Naive thymus-derived CD8-positive, alpha-beta T cell (primary cell): ENCODE measurements at places on chromosomes 5 and 9.
A peak's percentile ranks its signal among the peaks of the same experiment; 100 is the strongest.

DNA sequence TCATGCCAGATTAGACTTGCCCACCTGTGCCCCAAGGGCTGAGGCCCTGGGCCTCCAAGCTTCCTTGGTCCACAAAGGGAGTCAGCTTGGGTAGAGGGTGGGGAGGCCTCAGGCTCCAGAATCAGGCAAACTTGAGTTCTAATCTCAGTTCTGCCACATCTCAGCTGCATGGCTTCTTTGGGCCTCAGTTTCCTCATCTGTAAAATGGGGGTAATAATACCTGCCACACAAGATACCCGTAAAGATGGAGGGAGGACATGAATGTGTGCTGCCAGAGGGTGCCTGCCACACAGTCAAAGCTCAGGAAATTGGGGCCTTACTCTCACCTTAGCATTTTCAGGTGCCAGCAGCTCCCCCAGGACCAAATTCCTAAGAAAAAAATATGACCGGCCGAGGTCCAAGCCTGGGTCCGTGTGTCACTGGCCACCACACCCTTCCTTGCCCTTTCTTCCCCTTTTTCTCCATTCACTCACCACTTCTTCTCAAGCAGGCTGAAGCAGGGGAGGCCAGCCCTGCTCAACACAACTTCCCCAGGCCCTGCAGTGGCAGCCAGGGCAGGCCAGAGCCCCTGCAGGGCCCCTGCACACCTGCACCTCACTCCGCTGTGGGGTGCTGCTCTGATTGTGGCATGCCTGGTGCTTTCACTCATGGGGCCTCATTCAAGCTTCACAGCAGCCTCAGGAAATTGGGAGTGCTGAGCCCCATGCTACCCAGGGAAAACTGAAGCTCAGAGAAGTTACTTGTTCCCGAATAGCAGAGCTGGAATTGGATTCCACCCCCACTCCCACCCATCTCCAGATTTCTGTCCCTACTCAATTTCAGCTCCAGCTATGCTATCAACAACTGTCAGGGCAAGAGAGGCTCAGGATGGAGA lies 3.9 kb downstream of the RGS14 start:
- H3K4me3 ChIP-seq, result peak overlapping the region; percentile 88
- H3K36me3 ChIP-seq, result no peaks in the 10 kb centered on the region
- peaks cover 81% of the 10 kb centered on the region for H3K4me1 ChIP-seq
- H3K27me3 ChIP-seq, result no peaks in the 10 kb centered on the region
- no peak for DNase-seq

- no peak overlapping the region for H3K4me3 ChIP-seq
- H3K4me1 ChIP-seq, result peaks cover 2% of the 10 kb centered on the region
- no peak for DNase-seq
- H3K27me3 ChIP-seq, result peaks cover 36% of the 10 kb centered on the region
Observed at GRCh38 chr9:130263601-130264413, 1.8 kb upstream of the HMCN2 start.

- no peak overlapping the region for H3K27ac ChIP-seq
- no peaks in the 10 kb centered on the region for H3K36me3 ChIP-seq
- H3K4me1 ChIP-seq, result no peaks in the 10 kb centered on the region
- H3K4me3 ChIP-seq, result no peak overlapping the region
- DNase-seq, result no peak
- peaks cover 3% of the 10 kb centered on the region for H3K27me3 ChIP-seq
Observed at GRCh38 chr9:109861918-109862317, 81.9 kb downstream of the PALM2AKAP2 start.

DNA sequence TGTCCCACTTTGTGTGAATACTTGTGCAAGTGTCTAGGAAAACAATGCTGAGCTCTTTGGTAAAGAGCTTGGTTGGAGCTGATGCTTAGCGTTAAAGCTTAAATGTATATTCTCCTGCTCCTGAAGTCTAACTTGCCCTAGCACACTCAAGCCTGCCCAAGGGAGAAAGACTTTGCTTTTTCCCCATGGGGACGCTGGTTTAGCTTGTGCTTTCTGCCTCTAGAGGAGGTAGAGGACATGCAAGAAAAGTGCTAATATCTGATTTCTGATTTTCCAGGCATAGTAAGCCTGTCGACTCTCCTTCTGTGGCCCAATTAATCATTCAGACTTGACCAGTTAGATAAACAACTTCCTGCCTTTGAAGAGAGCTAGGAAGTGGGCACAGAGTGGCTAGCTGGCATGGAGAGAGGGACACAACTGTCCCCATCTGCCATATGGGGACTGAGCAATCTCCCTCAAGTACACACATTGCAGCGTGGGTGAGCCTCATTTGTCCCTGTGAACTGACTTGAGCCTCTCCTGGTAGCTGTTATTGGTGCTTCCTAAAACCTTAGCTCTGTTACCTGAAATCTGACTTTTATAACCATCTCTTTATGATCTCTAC lies 348.4 kb downstream of the BRINP1 start:
- H3K27me3 ChIP-seq, result no peaks in the 10 kb centered on the region
- no peak overlapping the region for H3K27ac ChIP-seq
- H3K4me1 ChIP-seq, result no peaks in the 10 kb centered on the region
- DNase-seq, result no peak
- H3K4me3 ChIP-seq, result no peak overlapping the region

DNA sequence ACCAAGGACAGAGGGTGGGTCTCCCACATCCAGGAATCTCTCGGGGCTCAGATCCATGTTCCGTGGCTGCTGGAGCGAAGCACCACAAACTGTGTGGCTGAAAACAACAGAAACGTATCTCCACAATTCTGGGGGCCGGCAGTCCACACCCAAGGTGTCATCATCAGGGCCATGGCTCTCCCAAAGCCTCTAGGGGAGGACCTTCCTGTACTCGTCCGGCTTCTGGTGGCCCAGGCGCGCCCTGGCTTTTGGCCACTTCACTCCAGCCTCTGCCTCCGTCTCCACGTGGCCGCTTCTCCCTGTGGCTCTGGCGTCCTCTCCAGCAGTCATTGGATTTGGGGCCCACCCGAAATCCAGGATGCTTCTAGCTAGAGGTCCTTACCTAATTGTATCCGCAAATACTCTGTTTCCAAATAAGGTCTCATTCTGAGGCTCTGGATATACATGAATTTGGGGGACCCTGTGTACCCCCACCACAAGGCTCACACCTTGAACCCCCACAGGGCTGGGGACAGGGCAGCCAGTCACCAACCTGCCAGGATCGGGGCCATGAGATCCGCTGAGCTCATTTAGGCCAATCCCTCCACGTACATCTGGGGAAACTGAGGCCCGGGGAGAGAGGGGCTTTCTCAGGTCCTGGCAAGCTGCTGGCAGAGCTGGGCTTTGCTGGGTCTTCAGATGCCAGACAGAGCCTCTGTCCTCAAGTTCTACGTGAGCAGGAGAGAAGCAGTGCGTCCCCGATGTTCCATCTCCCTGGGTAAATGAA lies 158.2 kb downstream of the OLFM1 start:
- H3K36me3 ChIP-seq, result no peaks in the 10 kb centered on the region
- no peak overlapping the region for H3K4me3 ChIP-seq
- H3K27ac ChIP-seq, result no peak overlapping the region
- H3K4me1 ChIP-seq, result peaks cover 1% of the 10 kb centered on the region

- H3K4me3 ChIP-seq, result peak overlapping the region; percentile 91
- peaks cover 66% of the 10 kb centered on the region for H3K4me1 ChIP-seq
- H3K27me3 ChIP-seq, result no peaks in the 10 kb centered on the region
- H3K27ac ChIP-seq, result peak overlapping the region; percentile 93
- peaks cover 25% of the 10 kb centered on the region for H3K36me3 ChIP-seq
Observed at GRCh38 chr5:1315709-1316587, 21.1 kb upstream of the TERT start.

DNA sequence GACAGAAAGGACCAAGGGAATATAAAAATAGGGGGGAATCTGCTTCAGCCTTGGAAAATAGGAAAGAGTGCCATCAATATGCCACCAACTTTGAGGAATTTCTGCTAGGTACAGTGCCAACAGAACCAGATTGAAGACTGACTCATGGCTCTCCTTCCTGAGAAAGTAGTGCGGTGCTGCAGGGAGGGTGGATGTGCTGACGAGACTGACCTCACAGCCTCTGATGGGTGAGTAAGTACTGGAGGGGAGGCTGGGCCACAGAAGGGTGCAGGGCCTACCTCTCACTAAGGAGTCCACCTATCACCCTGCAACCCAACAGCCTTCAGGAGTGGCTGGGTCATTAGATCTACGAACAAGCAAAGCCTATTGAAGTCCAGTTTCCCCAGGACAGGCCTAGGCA lies 187.6 kb downstream of the GABBR2 start:
- no peak overlapping the region for H3K4me3 ChIP-seq
- no peak overlapping the region for H3K27ac ChIP-seq
- DNase-seq, result no peak
- H3K4me1 ChIP-seq, result no peaks in the 10 kb centered on the region
- H3K27me3 ChIP-seq, result peaks cover 79% of the 10 kb centered on the region

DNA sequence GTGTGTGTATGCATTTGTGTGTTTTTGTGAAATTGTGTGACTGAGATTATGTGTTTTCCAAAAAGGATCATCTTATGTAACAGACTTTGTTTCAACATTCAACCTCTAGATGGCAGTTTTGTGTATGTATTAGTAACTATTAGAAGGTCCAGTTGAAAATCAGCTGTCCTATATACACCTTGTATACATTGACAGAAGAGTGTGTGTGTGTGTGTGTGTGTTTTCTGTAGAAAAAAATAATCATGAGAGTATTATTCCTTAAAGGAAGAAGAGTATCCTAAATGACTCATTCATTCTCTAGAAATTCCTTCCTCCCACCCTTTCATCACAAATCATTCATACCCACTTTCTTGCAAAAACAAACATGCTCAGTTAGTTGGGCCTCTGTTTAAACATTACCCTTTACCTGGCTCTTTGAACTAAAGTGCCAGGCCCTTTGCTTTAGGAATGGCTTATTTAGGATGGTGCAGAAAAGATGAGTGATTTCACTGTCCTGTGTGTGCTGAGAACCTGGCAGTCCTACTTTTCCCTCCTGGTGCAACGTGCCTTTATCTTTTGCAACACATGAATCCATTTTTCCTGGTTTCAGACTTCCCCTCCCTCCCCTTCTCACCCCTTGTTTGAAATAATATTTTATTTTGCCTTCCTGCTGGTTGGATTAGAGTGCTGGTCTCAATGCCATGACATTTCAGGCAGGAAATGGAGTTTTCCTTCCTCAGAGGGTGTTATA lies 152.2 kb downstream of the ARHGAP26 start:
- H3K27ac ChIP-seq, result no peak overlapping the region
- peaks cover 8% of the 10 kb centered on the region for H3K4me1 ChIP-seq
- H3K4me3 ChIP-seq, result no peak overlapping the region
- H3K27me3 ChIP-seq, result no peaks in the 10 kb centered on the region
- H3K36me3 ChIP-seq, result peaks cover 24% of the 10 kb centered on the region

DNA sequence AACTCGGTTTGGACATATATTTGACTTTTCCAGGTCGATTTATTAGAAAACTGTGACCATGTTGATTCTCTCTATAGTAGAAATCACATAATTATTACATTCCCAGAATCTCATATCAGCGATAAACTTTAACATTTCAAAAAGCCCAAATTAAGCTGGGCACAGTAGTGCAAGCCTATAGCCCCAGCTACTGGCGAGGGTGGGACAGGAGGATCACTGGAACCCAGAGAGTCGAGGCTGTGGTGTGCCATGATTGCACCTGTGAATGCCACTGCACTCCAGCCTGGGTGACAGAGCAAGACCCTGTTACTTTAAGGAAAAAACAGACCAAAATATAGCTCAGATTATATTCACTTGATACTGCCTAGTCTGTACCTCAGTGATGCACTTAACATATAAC lies 128.9 kb downstream of the CPLANE1 start:
- H3K4me3 ChIP-seq, result no peak overlapping the region
- H3K4me1 ChIP-seq, result no peaks in the 10 kb centered on the region
- DNase-seq, result no peak

DNA sequence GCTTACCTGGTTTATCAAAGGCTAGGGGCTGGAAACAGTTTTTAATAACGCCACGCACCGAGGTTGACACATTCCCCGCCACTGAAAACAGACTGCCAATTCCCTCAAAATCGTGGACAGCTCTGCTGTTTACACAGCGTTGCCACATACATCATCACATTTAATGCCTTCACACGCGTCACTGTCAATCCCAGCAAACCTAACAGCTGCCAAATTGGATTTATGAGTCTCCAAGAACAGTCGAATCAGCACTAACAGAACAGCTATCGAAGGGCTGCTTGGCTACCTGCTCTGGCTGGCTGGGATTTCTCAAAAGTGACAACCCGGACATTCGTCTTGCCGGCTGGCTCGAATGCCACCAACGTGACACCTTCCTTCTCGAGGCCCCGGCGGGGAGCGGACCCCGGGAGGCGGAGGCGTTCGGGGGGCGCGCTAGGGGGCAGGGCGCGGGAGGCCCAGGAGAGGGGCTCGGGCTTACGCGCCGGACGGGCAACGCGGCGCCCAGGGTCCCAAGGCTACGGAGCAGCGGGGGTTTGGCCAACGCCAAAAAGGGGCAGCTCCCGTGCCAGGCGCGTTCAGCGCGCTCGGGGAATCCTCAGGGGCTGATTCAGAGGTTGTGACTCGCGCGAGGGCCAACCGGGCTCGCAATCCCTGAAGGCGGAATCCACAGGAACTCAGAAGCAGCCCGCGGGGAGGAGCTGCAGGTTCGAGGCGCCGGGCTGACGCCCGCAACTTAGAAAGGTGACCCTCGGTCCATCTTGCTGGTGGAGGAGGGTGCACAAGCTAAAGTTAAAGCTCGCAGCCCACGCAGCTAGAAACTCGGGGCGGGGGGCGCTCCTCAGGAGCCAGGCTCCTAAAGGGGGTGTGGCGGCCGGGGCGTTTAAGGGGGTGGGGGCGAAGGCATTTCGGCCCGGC lies 1.2 kb downstream of the CDC14B start:
- peaks cover 23% of the 10 kb centered on the region for H3K27me3 ChIP-seq
- H3K36me3 ChIP-seq, result no peaks in the 10 kb centered on the region
- no peak overlapping the region for H3K27ac ChIP-seq
- peaks cover 18% of the 10 kb centered on the region for H3K4me1 ChIP-seq
- peak overlapping the region; percentile 64 for H3K4me3 ChIP-seq
- peak; percentile 2 for DNase-seq

DNA sequence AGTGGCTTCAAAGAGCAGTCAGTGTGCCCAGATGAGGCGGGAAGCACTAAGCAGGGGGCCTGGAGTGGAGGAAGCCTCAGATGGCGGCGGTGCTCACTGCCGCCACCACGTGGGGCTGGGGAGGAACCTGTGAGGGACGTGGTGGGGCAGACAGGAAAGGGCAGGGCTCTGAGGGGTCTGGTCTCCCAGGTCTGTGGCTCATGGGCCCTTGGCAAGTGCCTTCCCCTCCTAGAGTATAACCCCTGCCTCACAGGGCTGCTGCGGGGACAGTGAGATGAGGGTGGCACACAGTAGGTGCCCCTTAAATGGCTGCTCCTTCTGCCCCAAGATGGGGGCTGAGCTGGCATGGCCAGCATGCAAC lies 26.6 kb downstream of the NR5A1 start:
- no peak overlapping the region for H3K4me3 ChIP-seq
- H3K27ac ChIP-seq, result no peak overlapping the region
- H3K4me1 ChIP-seq, result no peaks in the 10 kb centered on the region
- DNase-seq, result no peak
- H3K27me3 ChIP-seq, result peaks cover 4% of the 10 kb centered on the region

- H3K4me3 ChIP-seq, result peak overlapping the region; percentile 98
- peaks cover 27% of the 10 kb centered on the region for H3K4me1 ChIP-seq
- H3K36me3 ChIP-seq, result no peaks in the 10 kb centered on the region
- no peak for DNase-seq
Observed at GRCh38 chr9:87973122-87973521, 1.2 kb downstream of the CDK20 start.

- H3K27me3 ChIP-seq, result no peaks in the 10 kb centered on the region
- no peak for DNase-seq
- H3K4me3 ChIP-seq, result no peak overlapping the region
- no peaks in the 10 kb centered on the region for H3K36me3 ChIP-seq
- no peaks in the 10 kb centered on the region for H3K4me1 ChIP-seq
- no peak overlapping the region for H3K27ac ChIP-seq
Observed at GRCh38 chr9:101121836-101122399, 93.4 kb downstream of the PLPPR1 start.
